ENCODE measurements at places on chromosomes 13 and 19.
A peak's percentile ranks its signal among the peaks of the same experiment; 100 is the strongest.

DNA sequence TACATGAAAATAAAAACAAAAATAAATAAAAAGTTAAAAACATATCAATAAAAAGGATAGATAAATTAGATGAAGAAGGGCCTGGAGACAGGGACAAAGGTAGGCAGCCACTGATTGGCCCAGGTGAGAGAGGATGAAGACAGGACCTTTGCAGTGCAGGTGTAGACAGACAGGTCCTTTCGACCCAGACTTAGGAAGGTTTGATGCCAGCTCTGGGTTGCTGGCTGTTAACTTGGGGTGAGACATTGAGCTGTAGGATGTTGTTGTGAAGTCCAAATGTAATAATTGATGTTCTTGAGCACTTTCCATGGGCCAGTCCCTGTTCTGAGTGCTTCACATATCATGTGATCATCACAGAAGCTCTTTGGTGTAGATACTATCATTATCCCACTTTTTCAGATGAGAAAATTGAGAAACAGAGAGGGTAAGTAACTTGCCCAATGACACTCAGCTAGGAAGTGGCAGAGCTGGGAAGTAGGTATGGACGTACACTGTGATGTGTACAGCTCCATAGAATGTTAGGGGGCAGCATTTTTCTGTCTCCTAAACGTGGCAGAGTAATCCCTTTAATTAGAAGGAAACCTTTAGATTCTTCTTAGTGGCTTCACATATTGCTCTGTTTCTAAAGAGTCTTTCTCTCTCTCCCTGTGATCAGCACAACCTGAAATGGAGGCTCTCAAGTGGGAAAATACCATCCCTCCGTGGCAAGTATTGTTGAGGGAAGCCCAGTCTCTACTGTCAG, 76.0 kb upstream of the STK24 start:
- no peak for DNase-seq

GRCh38 chr13:79869326-79869725, 388.4 kb downstream of the NDFIP2 start:
- DNase-seq = no peak

GRCh38 chr13:53622456-53622855, 593.8 kb downstream of the OLFM4 start:
- DNase-seq = no peak

- no peak for DNase-seq
Observed at GRCh38 chr13:100680131-100680530, 5.5 kb upstream of the TMTC4 start.

DNA sequence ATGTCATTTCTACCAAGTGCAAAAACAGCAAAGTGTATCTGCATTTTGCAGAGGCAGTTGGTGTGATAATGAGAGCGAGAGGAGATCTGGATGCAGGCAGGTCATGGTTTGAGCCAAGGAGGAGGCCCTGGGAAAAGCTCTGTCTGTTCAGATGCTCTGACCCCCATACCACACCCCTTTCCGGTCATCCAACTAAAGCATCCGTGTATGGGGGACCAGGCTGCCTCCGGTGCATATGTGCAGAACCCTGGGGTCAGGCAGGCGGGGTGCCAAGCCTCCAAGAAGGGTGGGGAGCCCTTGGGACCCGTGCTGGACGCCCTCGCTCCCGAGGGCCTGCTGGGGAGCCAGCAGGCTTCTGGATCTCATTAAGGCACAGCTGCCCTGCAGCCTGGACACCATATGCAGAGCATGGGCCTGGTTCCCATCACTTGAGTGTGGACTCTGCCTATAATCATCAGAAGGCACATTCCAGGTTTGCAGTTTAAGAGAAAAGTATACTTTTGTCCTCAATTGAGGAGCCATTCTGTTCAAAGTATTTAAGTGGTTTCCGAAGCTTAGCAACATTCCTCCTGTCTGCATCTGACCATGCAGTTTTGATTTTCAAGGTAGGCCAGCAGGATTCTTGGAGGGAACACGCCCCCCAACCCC, 56.1 kb downstream of the ALOX5AP start:
- DNase-seq = no peak

DNA sequence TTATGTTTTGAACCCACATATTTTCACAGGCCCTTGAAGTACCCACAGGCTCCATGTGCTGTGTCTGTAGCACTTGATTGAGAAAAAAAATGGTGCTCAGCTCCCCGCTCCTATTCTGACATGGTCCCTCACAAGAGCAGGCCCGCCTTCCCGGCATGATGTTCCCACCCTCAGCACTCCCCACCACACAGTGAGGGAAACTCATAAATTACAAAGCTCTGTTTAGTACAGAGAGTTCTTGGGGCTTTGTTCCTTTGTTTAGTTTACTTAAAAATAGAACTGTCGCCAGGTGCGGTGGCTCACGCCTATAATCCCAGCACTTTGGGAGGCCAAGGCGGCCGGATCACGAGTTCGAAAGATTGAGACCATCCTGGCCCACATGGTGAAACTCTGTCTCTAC, 25.9 kb upstream of the ABCC4 start:
- no peak for DNase-seq

GRCh38 chr13:106967391-106967790, 399.5 kb upstream of the ARGLU1 start:
- DNase-seq = no peak

GRCh38 chr19:49676136-49676783, 811 bp upstream of the PRMT1 start:
- DNase-seq = peak; percentile 91

GRCh38 chr13:113087923-113088690, 17.5 kb upstream of the F7 start:
- DNase-seq = no peak

DNA sequence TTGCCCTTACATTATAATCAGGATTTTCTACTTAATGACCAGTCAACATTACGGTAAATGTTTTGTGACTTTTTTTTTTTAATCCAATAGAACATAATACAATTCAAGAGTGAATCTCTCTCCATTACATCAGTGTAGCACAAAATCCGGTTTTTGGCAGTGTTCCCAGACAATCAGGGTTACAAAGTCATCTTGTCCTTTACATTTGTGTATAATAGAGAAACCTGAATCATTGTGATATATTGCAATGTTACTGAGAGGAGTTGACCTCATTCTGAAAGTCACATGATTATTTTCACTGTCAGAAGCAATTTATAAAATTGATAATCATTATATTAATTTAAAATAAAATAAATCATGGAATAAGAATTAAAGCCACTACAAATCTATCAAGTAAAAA, 1346.0 kb upstream of the SPRY2 start:
- peak; percentile 1 for DNase-seq

DNA sequence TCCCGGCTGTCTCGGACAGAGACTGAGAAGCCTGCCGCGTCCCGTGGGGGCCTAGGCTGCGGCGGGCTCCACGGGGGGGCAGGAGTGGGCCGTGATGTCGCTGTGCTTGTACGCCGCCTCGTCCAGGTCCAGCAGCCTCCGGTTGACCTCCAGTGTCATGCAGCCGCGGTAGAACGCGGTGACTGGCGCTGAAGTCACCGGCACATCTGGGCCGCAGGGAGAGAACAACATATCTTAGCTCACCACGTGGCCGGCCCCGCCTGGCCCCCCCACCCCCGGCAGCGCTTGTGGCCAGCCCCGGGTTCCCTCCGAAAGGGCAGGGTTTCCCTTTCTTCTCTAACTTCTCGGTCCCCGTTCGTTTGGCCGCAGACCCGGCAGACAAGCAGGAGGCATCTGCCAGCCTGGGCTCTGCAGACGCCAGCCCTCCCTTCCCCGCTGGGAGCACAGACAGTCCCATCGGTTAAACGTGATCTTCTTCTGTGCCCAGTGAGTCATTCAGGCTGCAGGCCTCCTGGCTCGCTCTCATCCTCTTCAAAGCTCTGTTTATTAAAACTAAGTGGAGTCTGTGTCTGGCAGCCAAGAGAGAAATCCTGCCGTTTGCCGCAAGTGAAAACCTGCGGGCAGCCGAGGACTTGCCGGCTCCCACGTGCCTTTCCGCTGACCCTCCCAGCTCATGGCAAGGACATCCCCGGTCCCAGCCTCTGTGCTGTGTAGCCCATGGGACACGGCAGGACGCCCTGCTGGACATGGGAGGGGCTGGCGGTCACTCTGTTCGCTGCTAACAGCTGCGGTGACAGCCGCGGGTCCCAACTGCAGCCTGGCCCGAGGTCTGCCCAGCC, 42.8 kb downstream of the GAS6 start:
- DNase-seq = peak; percentile 27

GRCh38 chr13:105262579-105262978, 1272.9 kb downstream of the EFNB2 start:
- no peak for DNase-seq

DNA sequence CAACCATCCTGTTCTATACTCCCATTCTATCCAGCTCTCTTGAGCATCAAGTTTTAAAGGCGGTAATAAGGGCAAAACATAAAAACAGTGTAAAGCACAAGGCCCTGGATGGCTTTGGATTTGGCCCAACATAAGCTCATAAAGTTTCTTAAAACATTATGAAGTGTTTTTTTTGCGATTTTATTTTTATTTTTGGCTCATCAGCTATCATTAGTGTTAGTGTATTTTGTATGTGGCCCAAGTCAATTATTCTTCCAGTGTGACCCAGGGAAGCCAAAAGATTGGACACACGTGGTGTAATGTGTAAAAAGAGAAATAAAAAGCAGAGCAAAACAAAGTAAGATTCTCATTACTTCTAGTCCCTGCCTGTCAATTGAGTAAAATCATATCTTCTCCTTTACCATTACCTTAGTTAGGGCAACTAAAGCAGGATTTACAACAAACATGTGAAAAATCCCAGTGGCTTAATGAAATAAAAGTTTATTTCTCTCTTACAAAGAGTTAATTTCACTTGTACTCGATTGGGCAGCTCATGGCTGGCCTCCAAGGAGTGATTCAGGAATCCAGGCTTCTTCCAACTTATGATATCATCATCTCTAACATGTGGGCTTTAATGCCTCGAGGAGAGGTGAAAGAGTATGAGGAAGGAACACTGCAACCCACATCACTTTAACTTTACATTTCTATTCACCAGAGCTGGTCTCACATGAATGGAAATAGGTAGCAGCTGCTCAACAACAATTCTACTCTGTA, 725.2 kb upstream of the SLITRK1 start:
- DNase-seq = no peak

DNA sequence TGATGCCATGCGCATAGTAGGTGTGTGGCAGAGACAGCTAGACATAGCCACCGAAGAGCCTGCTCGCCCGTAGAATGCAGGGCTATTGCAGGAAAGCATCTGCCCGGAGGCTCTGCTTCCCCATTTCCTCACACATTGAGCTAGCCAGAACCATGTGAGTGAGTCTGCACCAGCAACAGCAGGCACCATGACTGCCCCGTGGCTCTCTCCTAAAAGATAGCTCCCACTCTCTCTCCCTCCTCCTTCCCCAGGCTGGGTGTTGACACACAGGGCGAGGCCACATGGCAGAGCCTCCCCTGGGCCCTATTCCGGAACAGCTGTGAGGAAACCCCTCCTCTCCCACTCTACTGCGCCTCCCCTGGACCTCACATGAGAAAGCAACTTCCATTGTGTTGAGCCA, 52.3 kb upstream of the ATP12A start:
- DNase-seq = no peak

DNA sequence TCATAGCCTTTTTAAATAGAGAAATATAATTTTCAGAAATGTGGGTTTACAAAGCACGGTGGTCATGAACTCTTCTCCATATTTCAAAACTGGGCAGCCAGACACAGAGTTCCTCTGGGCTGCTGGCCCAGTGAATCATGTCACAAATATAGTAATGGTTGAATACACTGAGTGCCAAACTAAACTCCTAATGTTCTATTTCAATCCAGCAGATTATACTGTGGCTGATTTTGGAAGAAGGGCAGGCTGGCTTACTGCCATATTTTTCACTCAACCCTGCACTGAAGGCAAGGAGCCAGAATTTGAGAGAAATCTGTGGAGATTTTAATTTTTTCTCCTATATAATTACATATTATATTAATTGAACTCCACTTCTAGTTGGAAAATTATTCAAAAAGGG, 17.0 kb upstream of the PRR20A start:
- no peak for DNase-seq

GRCh38 chr13:33884531-33885220, 66.7 kb downstream of the RFC3 start:
- DNase-seq = no peak

GRCh38 chr13:48531416-48532255, 1.2 kb downstream of the RCBTB2 start:
- DNase-seq = no peak

- DNase-seq = no peak
Observed at GRCh38 chr13:35164324-35164932, 222.4 kb downstream of the NBEA start.

DNA sequence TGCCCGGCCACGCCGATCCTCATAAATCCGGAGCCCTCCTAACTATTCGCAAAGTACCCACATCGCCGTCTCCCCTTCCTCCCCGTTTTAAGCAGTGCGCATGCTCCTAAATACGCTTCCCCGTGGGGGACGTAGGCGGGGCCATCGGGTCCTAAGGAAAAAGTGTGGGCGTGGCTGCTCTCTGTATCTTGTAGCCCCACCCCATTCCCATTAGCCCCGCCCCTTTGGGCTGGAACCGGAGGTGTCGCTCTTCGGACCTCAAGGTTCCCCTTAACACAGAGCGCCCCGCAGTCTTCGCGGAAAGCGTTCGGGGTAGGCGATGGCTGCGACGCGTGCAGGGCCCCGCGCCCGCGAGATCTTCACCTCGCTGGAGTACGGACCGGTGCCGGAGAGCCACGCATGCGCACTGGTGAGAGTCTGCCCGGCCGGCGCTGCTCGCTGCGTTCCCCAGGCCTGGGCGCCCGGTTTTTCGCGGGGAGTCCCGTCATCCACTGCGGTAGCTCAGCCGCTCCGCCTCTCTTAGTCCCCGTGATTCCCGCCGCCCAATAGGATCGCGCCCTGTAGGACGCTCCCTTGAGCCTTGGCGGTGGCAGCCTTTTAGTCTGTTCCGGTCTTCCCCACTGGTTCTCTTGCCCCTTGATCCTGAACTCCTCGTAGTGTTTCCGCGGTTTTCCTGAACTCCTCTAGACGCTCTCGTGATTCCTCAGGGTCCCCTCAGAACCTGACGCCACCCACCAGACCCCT, at the start of gene ALDH16A1:
Gene ALDH16A1 (plus strand): TSS at position 213 of the 744 bp plus-strand sequence. CDS start 107 bp downstream, at position 320.
- DNase-seq = peak; percentile 96

GRCh38 chr13:107208889-107209288, 641.0 kb upstream of the ARGLU1 start:
- no peak for DNase-seq

DNA sequence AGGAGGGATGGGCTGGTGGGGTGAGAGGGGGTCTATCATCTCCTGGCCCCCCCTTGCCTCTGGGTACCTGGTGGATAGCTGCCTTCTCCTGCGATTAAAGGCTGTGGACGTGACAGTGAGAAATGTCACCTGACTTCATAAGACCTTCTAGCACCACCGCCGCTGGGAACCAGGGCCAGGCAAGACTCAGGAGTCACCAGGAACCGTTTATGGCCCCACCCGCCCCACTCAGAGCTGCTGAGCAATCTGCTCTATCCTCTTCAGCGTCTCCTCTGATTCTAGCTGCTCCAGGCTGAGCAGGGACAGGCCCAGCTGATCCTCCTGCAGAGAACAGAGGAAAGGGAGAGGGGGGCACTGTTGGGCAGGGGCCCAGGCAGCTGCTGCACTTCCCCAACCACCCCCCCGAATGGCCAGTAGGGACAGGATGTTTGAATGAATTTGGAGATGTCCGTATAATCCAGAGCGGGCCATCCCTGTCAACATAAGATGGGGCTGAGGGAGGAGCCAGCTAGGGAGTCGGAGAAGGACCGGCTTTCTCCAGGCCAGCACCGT, 10.9 kb downstream of the KLC3 start:
- no peak for DNase-seq

GRCh38 chr13:49063011-49063410, 87.3 kb downstream of the FNDC3A start:
- no peak for DNase-seq
